ENCODE measurements at places on chromosomes 6 and 20. TPM values are rescaled to one million over a fixed set of nuclear protein-coding genes. Genes with fewer than 3 reads are reported as not detected.

GRCh38 chr6:41167173-41167963 lies 4.5 kb upstream of the TREM2 start:
- no peaks in the 10 kb centered on the region for H3K36me3 ChIP-seq
- no peak for DNase-seq
- no peaks in the 10 kb centered on the region for H3K27me3 ChIP-seq
- H3K4me1 ChIP-seq = no peaks in the 10 kb centered on the region
- H3K27ac ChIP-seq = no peak overlapping the region
- no peak overlapping the region for H3K4me3 ChIP-seq

DNA sequence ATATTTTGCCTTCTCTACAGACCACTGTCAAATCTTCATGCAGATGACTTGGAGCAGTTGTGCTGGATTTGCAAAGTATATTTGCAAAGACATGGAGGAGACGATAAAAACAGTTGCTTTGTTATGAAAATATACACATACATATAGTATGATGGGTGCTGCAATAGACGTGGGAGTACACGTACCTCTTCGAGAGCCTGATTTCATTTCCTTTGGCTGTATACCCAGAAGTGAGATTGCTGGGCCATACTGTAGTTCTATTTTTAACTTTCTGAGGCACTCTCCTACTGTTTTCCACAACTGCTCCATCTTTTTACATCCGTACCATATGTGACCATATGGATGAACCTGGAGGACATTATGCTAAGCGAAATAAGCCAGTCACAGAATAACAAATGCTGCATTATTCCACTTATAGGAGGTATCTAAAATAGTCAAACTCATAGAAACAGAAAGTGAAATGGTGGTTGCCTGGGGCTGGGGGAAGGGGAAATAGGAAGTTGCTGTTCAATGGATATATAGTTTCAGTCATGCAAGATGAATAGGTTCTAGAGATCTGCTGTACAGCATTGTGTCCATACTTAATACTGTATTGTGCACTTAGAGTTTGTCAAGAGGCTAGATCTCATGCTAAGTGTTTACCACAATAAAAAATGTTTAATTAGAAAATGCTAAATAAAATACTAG lies 223.8 kb downstream of the HAO1 start:
- peaks cover 15% of the 10 kb centered on the region for H3K4me1 ChIP-seq
- no peaks in the 10 kb centered on the region for H3K36me3 ChIP-seq
- no peaks in the 10 kb centered on the region for H3K27me3 ChIP-seq

DNA sequence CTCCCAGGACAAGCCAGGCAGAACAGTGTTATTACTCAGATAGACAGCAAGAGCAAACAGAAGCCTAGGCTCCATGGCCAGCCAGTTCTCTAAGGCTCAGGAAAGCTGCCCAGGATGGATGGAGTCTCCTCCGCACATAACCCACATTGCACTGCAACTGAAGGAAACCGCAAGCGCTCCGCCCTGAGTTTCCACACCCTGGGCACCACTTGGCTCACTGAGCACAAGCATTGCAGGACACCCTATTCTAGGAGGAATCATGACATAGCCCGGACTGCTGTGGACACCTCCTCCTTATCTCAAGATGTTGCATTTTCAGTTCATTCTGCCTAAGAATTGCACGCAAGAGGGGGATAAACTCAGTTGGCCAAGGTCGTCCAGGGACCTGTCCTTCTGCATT lies 42.9 kb downstream of the LINC00237 start:
- no peak overlapping the region for H3K4me3 ChIP-seq
- H3K4me1 ChIP-seq = no peaks in the 10 kb centered on the region
- no peak overlapping the region for H3K27ac ChIP-seq
- H3K27me3 ChIP-seq = peaks cover 7% of the 10 kb centered on the region

DNA sequence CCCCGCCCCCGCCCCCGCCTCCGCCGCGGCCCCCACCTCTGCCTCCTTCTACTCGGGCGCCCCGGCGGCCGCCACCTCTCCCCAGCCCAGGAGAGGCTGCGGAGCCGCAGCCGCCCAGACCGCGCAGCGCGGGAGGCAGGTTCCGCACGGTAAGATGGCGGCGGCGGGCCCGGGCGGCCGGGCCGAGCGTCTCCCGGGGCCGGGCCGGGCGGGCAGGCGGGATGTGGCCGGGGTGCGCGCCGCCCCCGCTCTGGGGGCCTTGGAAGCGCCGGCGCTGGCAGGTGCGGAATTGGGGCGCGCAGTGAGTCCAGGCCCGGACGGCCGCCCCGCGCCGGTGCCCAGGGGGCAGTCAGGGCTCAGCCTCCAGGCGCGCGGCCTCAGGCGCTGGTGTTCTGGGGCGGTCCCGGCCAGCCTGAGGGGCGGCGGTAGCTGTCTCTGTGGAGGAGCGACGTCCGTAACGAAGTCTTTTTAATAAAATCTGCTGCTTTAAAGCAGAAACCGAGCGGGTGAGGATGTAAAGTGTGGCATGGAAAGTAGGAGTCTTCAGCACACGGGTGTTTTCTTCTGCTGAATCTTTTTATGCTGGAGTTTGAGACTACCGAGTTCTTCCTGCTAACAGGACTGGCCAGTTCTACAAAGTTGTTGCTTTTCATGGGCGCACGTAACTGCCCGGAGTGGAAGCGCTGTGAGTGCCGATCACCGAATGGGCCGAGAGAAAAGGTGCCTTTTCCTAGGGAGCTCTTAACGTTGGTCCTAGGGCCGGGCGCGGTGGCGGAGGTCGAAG lies at the start of gene GID8:
TSS of gene GID8 (plus strand) at position 43 of the 784 bp plus-strand sequence. CDS start 3,356 bp downstream, outside the sequence.
- peak; percentile 63 for DNase-seq
- peak within 1 kb of the TSS; percentile 70 for H3K4me3 ChIP-seq
- peak within 1 kb of the TSS; percentile 69 for H3K27ac ChIP-seq
- no peaks in the 10 kb centered on the region for H3K4me1 ChIP-seq
- H3K27me3 ChIP-seq = no peaks in the 10 kb centered on the region
- peaks cover 7% of the 10 kb centered on the region for H3K36me3 ChIP-seq

- no peak overlapping the region for H3K4me3 ChIP-seq
- no peak for DNase-seq
- H3K36me3 ChIP-seq = no peaks in the 10 kb centered on the region
- H3K27ac ChIP-seq = no peak overlapping the region
Measured at GRCh38 chr6:149990661-149991471, 27.1 kb downstream of the ULBP1 start.

GRCh38 chr6:33869826-33870423 lies 66.1 kb upstream of the MLN start:
- no peaks in the 10 kb centered on the region for H3K4me1 ChIP-seq
- no peak overlapping the region for H3K4me3 ChIP-seq
- no peaks in the 10 kb centered on the region for H3K27me3 ChIP-seq
- no peak overlapping the region for H3K27ac ChIP-seq

PSORS1C1 gene
- not detected for total RNA-seq

GRCh38 chr6:53344969-53345368 lies 3.8 kb downstream of the ELOVL5 start:
- no peak overlapping the region for H3K27ac ChIP-seq
- no peaks in the 10 kb centered on the region for H3K27me3 ChIP-seq
- DNase-seq = no peak

DNA sequence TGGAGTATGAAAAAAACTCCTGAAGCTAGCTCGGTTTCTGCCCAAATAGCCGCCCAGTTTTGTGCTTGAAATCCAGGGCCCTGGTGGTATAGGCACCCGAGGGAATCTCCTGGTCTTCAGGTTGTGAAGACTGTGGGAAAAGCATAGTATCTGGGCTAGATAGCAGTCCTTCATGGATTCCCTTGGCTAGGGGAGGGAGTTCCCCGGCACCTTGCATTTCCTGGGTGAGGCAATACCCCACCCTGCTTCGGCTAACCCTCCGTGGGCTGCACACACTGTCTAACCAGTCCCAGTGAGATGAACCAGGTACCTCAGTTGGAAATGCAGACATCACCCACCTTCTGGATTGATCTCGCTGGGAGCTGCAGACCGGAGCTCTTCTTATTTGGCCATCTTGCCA lies 184.5 kb upstream of the SLC35B3 start:
- H3K4me3 ChIP-seq = no peak overlapping the region
- no peak overlapping the region for H3K27ac ChIP-seq
- no peaks in the 10 kb centered on the region for H3K4me1 ChIP-seq
- DNase-seq = no peak
- H3K27me3 ChIP-seq = no peaks in the 10 kb centered on the region

- no peak for DNase-seq
- no peak overlapping the region for H3K27ac ChIP-seq
- no peaks in the 10 kb centered on the region for H3K4me1 ChIP-seq
- H3K36me3 ChIP-seq = no peaks in the 10 kb centered on the region
- no peaks in the 10 kb centered on the region for H3K27me3 ChIP-seq
- H3K4me3 ChIP-seq = no peak overlapping the region
Measured at GRCh38 chr6:15472621-15473020, 190.2 kb downstream of the DTNBP1 start.

Data from right lobe of liver (tissue), 6 donors.